Activated CD4-positive, alpha-beta T cell treated with anti-CD3 and anti-CD28 coated beads, Interleukin-2, Interleukin-4, amounts not matched to agents 100 ng/mL and 50 ng/mL, durations not matched to agents 16 hours and 8 hours (primary cell): ENCODE measurements at places on chromosomes 2 and 18.

DNA sequence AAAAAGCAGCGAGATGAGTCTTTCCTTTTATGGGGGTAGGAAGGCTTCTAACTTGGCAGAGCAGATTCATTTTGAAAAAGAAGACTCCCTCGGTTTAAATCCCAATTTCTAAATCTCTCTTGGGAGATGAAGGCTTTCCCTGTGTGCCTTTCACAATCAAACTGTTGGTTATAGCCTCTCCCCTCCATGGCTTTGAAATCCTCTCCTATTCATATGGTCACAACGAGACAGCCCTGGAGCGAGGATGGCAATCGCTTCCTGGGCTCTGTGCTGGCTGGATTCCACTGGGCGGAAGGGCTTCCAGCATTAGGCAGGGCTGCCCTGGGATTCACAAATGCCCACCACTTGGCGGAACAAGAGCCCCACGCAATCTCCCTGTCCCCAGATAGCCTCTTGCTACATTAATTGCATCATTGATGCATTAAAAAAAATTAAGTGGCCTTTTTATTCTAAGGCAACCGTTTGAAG is 1.6 kb downstream of the CAVIN2 start:
- DNase-seq, result no peak

DNA sequence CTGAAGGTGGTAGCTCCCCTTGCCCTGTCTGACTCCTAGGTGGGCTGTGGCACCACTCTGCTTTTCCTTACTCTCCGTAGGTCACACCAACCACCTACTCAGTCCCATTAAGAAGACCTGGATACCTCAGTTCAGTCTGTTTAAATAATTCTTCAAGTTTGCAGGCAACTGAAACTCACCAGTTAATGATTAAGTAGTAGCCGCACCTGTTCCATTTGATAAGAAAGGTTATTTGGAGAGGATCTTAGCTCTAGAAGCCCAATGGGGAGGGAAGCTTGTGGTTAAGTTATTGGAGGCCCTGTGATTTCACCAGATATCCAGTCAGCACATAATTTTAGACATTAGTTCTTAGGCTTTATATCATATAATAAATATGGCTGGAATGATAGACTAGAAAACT is 1193.0 kb downstream of the DPP10 start:
- DNase-seq, result no peak

GRCh38 chr2:157890969-157891642 is 15.0 kb upstream of the ACVR1 start:
- DNase-seq, result no peak

DNA sequence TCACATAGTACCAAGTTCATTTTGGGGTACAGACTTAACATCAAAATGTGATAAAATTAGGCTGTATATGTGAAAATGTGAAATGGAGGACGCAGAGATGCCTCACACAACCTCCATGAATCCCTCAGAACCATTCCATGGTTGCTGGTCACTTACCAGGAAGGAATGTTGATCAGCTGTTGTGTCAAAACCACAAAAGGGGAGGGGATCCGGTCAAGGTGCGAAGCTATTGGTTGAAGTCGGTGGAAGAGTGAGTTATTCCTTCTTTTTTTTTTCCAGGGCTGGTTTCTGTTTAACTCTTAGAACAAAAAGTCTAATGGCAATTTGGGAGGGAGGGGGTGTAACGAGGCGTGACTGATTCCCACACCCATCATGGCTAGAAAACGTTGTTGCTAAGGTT is 32.3 kb upstream of the REG3A start:
- no peak for DNase-seq

GRCh38 chr2:204024503-204024902 is 87.9 kb downstream of the ICOS start:
- DNase-seq, result peak; percentile 55

- no peak for DNase-seq
Measured at GRCh38 chr2:28439763-28440162, 47.1 kb downstream of the FOSL2 start.
